Neural crest cell (in vitro differentiated cells): ENCODE measurements at places on chromosomes 6 and 20.

- DNase-seq, result no peak
These were observed 136.6 kb downstream of the DTNBP1 start for GRCh38 chr6:15526212-15526701.

DNA sequence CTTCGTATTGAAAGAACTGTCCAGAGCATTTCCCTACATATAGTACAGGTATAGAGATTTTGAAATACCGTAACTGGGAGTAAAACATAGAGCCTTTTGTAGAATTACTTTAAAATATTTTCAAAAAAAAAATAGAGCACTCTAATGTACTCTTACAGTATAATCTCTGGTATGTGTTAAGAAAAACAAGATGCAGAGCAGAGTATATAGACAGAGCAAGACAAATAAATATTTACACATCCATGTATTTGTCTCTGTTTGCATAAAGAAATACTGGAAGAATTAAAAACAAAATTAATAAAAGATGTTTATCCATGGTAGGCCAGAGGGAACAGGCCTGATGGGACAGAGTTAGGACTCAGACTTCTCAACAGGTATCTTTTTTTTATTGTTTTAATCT is 28.0 kb upstream of the SUMO4 start:
- no peak for DNase-seq

DNA sequence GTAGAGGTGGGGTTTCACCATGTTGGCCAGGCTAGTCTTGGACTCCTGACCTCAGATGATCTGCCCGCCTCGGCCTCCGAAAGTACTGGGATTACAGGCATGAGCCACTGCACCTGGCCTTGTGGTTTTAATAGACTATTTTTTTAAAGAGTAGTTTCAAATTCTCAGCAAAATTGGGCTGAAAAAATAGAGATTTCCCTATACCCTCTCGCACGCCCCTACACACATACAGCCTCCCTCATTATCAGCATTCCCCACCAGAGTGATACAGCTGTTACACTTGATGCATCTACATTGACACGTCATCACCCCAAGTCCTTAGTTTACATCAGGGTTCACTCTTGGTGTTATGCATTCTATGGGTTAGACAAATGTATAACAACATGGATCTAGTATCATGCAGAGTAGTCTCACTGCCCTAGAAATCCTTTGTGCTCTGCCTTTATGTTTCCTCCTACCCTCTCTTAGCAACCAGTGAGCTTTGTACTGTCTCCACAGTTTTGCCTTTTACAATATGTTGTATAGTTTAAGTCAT is 103.6 kb downstream of the CDYL start:
- DNase-seq, result no peak

- no peak for DNase-seq
These were observed 2.1 kb downstream of the UBE2J1 start for GRCh38 chr6:89350281-89350966.

DNA sequence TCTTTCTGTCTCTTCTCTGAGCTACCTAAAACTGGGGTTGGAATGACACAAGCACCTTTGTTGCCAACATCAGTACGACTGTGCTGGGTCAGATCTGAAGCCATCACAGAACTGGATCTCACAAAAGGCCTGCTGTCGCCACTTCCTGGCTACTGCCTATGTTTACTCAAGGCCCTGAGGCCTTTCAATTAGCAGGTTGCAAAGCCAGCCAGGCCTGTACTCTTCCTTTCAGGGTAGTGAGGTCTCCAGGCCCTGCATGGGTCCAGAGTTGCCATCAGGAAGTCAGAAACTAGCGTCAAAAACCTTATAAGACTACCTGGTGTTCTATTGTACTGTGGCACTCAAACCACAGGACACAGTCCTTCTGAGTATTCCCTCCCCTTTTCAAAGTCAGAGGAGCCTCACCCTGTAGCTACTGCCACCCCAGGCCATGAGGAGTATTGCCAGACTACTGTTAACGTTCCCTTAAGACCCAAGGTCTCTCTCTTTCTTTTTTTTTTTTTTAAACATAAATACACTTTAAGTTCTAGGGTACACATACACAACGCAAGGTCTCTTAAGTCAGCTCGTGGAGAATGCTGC is 937.4 kb upstream of the GJE1 start:
- no peak for DNase-seq
